ENCODE measurements at places on chromosomes 1 and 21.
A peak's percentile ranks its signal among the peaks of the same experiment; 100 is the strongest.

GRCh38 chr1:72366466-72366865 is 84.1 kb upstream of the NEGR1 start:
- no peak for DNase-seq

DNA sequence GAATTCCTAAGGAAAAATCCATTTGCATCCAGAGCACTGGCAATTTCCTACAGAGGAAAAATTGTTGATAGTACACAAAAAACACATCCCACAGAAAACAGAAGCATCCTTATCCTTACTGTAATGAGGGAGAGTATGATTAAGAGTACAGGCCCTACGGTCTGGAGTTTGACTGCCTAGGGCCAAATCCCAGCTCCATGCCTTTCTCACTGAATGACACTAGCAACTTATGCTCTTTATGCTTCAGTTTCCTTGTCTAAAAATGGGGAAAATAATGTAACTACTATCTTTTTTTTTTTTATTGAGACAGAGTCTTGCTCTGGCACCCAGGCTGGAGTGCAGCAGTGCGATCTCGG is 27.8 kb upstream of the CEP350 start:
- DNase-seq: no peak

DNA sequence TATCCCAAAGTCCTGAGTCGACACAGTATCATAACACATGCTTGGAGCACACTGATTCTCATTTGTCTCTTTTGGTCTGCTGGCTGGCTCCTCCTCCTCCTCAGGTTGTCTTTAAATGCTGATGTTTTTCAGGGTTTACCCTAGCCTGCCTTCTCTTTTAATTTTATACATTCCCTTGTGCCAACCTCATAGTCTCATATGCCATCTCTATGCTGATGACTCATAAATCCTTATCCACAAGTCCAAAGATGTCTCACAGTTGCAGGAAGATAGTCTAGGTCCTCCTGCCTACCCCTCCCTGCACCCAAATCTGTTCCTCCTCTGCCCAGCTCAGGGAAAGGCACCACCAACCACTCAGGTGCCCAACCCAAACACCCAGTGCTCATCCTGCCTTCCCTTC is 108.3 kb downstream of the SIPA1L2 start:
- DNase-seq: no peak

DNA sequence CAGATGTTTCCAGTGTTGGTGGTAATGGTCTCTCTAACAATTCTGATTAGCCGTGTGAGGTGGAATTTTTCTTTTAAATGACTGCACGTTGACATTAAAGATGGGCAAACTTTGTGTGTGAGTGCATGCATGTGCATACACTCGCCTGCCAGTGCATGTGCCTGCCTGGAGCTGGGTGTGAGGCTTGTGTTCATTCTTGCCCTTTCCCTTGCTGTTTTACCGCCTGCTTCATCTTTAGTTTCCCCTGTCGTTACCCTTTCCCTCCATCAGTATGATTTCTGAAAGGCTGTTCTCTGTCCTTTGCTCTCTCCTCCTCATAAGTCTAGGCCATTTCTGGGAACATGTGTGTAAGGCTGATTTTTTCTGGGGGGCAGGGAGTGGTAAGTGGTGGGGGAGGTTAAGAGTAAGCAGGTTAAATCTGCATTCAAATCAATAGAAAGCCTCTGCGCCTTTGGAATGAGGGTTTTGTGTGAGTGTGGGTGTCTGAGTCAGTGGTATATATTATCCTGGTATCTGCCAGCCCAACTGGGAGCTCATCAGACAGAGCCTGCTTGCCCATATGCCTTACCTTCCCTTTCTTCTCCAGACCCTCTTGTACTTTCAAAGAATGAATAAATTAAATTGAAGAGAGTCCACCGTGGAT is 112.5 kb downstream of the PBX1 start:
- DNase-seq: no peak

DNA sequence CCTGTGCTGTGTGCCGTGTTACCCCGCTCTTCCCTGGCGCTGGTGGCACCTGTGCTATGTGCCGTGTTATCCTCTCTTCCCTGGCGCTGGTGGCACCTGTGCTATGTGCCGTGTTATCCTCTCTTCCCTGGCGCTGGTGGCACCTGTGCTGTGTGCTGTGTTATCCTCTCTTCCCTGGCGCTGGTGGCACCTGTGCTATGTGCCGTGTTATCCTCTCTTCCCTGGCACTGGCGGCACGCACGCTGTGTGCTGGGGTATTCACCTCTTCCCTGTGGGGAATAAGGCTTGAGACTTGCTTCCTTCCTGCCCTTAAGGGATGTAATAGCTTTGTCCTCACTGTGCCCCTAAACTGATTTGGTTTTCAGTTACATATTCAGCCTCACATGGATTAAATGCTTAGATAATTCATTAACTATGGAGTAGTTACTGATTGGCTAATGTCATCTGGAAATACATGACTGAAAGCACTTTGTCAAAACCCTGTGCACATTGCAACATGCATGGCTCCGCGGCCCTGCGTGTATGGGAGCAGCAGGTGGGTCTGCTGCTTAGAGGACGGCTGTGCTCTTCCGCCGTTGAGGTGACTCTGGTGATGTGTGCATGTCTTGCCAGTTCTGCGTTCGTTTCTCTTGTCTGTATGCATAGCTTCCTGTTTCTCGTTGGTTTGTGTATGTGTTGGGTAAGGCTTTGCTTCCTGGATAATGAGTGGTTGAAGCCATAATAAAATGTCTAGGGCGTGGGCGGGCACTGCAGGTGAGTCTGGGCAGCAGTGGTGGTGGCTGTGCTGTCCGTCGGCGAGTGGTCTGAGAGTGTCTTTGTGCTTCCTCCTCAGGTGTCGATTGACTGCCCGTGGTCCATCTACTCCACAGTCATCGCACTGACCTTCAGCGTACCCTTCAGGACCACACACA is 17.9 kb upstream of the PWP2 start:
- no peak for DNase-seq

DNA sequence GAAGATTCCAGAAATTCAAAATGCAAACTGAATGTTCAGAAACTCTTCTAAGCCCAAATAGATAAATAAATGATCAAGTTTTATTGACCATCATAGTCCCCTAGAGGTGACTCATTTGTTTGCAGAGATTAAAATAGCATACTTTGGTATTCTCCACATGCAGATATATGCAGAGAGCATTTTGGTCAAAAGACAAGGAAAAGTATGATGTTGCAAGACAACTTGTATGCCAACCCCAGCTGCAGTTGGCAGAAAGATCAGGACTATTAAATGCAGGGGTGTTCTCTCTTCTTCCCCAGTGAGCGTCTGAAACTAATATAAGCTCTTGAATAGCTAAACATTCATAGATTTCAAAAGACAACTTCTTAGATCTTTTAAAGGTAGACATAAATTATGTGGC is 404.9 kb downstream of the LTN1 start:
- DNase-seq: no peak

GRCh38 chr1:239218301-239218700 is 168.1 kb upstream of the CHRM3 start:
- no peak for DNase-seq

- DNase-seq: no peak
Observed at GRCh38 chr1:188364927-188365449, 1536.2 kb downstream of the PLA2G4A start.

GRCh38 chr1:171716616-171717015 is 25.2 kb downstream of the VAMP4 start:
- DNase-seq: no peak

- DNase-seq: no peak
Observed at GRCh38 chr1:233364695-233365539, 37.4 kb downstream of the MAP3K21 start.

- no peak for DNase-seq
Observed at GRCh38 chr1:6924891-6925290, 139.6 kb downstream of the CAMTA1 start.

GRCh38 chr1:160652924-160653619 is 6.2 kb upstream of the SLAMF1 start:
- no peak for DNase-seq

- DNase-seq: no peak
Observed at GRCh38 chr1:218636548-218636947, 291.4 kb downstream of the TGFB2 start.

GRCh38 chr1:218752126-218752525 is 407.0 kb downstream of the TGFB2 start:
- no peak for DNase-seq

GRCh38 chr1:34113362-34113761 is 51.7 kb downstream of the CSMD2 start:
- DNase-seq: no peak

DNA sequence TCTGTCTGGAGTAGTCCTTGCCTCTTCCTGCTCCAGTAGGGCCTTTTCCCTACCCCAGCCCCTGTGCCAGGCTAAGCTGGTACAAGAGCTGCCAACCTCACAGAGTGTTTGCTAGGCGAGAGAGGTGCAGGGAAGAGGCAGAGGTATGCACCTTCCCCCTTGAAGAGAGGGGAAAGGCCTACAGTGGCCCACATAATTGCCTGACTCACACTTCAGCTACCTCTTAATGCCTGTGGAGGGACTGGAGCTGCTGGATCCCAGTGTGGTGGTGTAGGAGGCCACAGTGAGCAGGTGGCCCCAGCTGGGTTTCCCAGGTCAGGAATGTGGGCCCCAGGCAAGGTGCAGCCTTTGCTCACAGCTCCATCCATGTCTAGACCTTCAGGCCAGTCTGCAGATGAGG is 3.3 kb upstream of the CCDC28B start:
- no peak for DNase-seq

- DNase-seq: no peak
Observed at GRCh38 chr1:32848354-32849063, 22.2 kb downstream of the FNDC5 start.

DNA sequence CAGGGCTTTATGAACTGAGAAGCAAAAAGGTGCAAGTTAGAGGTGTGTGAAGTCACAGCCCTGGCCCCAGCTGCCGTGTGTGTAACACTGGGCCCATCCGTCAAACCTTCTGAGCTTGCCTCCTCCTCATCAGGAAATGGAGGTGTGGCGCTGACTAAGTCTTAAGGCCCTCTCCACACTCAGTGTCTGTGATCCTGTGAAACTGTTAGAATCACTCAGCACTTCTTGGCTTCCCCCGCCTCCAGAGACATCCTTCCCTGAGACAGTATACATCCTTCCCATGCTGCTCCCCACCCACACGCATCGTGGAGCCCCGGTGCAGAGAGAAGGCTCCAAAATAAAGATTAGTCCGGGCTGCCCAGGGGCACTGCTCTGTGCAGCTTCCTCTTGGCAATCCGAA is 33.3 kb downstream of the LRP8 start:
- peak; percentile 11 for DNase-seq
